ENCODE measurements at places on chromosomes 3 and 15.

DNA sequence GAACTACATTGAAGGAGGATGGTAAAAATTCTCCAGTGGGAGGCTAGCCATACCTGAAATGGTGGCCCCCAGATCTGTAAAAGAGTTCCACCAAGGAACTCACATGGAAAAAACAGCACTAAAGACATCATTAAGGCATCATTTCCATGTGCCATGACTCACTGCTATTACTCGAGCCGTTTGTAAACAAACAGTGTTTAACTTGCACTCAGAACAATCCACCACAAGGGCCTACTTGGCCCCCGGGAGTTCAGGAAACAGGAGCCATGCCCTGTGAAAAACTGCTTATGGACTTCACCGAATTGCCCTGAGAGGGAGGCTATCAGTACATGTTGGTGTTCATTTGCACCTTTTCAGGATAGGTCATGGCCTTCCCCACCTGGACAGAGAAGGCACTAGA is 18.2 kb downstream of the CCR4 start:
- no peak for DNase-seq

DNA sequence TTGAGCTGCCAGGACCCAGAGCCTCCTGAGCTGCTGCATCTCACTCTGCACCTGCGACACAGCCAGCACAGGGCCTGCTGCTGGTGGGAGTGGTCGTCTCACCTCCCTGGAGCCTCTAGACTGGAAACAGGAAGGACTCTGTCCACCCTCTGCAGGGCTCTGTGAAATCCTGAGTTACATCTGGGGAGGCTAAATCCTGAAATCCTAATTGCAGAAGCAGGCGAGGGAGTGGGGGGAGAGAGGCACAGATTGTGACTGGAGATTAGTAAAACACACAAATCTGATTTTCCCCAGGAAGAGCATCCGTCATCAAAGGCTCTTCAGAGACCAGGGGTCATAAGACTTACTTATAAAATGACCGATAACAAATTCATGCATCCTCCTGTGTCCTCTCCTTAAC is 31.6 kb upstream of the GABRG3 start:
- DNase-seq = no peak

DNA sequence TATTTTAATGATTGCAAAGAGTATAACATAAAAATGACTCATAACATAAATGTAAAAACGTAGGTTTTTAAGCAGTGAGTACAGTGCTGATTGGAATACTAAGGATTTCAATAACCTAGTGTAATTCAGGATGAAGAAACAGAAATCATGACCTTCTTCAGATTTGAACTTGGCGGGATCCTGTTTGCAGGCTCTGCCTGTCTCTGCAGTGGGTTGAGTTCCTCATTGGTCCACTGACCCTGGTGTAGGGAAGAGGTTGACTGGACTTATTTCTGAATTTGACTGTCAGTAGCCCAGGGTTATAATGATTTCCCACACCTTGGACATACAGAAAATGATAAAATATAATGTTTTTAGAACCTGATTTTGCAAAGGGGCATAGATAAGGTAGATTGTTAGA is 171.7 kb downstream of the FNDC3B start:
- no peak for DNase-seq

- no peak for DNase-seq
Measured at GRCh38 chr15:66789029-66790025, 87.3 kb downstream of the SMAD6 start.

GRCh38 chr3:122920986-122921385 is 106.6 kb downstream of the SEMA5B start:
- DNase-seq = no peak

DNA sequence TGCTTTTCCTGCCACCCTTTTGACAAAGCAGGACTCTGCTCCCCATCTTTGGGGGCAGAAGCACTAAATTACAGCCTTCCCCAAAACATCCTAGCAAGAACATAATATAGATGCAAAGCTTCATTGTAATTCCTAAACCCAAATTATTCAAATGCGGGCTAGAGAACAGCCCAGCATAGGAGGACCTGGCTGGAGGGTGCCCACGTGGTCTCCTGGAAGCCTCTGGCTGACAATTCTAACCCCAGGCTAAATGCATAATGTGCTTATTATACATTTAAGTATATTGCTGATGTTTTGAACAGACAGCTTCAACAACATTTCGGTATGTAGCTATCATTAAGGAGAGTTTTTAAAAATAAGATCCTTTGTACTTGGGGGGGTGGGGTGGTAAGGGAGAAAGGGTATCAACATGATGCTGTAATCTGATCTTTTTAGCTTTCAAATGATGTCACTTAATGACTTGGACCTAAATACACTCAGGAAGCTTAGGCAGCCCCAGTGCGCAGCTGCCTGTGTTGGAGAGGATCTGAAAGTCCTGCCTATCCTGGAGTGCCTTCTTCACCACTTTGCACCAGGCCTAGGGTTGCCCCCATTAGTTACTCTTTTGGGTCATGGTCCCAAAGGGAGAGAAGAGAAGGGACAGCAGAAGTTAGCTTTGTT is 57.2 kb upstream of the USP3 start:
- no peak for DNase-seq

DNA sequence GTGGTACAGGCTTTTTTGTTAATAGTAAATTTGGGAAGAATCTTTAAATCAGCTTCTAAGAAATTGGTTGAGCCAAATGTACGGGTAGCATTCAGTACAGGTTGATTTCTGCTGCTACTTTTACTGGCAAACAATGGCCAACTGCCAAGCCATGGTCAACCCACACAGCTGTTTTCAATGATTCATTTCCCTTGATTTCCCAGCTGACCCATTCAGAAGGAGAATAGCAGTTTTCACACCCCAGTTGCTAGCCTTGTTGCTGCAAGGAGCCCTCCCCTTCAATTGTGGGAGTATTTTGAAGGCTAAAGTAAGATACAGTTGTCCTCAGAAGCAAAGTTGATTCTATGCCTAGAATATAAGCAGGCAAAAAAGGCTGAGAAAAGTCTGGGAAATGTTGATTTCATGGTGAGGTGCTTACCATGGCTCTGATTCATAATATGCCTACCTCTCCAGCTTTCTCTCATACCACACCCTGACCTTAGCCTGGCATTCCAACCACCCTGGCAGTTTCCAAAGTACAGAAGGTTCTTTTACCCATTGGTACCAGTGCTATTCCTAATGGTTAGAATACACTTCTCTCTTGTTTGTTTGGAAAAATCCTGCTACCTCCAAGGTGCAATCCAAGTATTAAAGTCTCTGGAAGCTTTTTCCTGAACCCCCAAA is 320.3 kb upstream of the TGFBR2 start:
- DNase-seq = peak; percentile 3

DNA sequence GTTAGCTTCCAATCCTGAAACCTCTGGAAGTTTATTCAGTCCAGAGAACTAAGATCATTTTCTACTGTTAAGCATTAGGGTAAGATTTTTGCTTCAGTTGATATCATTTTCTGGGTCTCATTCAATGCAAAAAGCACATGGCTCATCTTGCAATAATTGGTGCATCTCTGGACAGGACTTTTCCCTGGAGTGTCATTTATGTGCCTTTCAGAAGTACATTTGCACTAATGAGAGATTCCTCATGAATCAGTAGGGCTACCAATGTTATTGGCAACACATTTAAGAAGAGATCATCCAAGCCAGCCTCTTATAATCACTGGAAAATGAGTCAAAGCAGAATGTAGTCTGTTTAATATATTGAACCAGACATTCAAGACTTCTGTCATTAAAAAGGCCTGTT is 224.2 kb upstream of the CHRNA7 start:
- DNase-seq = no peak

DNA sequence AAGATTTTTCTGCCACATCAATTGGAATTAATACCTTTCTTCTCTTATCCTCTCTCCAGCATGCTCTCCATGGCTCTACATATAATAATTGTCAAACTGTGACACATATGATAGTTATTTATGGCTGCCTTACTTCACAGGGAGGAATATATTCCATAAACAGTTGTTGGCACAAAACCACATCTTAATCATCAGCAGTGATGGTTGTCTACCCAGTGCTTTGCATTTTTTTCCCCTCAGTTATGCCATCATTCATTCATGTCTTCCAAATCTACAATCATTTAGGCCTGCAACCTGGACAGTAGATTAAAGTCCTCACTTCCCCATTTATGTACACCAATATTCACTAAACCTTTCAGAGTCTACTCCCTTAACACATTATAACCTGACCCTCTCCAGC is 107.7 kb downstream of the THRB start:
- DNase-seq = no peak

DNA sequence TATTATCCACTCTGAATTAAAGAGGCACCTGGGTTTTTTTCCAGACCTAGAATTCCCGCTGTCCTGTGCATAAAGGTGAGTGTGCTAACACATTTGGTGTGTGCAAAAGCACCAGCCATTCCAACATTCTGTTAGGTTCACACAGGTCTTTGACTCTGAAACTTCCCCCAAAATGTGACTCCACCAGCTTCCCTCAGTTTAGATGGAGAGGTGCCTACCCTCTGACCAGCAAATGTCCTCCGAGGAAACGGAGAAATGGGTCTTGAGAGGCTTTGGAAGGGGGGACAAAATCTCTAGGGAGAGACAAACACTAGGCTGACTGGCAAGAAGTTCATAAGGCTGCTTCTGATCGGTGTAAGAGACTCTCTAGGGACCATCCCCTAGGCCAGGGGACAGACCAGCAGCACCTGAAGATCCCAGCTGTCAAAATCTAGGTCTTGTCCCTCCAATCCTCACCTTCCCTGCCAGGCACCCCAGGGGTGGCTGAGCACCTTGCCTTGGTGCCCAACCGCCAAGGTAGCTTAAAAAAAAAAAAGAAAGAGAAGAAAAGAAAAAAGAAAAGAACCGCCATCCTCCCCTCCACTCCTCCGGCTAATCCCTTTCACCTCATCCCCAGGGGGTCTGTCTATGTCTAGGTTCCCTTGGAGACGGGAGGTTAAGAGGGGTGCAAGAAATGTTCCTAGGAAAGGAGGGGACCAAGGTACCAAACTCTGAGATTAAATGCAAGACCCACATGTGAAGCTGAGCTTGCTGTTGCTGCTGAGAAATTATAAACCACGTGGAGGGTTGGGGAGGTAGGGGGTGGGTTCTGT is 2.0 kb upstream of the MECOM start:
- DNase-seq = no peak

DNA sequence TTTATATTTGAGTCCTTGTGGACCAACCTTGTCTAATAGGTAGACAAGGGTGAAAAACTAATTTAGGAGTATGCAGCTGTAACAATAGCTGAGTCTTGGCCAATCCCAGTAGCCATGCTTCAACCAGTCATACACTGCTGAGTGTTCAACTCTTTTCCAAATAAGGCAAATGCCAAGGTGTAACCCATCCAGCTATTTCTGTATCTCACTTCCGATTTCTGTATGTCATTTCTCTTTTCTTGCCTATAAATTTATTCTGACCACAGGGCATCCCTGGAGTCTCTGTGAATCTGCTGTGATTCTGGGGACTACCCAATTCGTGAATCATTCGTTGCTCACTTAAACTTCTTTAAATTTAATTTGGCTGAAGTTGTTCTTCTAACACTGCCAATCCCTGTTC is 93.2 kb downstream of the MAGI1 start:
- no peak for DNase-seq

GRCh38 chr3:72093270-72093991 is 308.5 kb upstream of the PROK2 start:
- DNase-seq = no peak

All from stimulated activated CD8-positive, alpha-beta memory T cell treated with anti-CD3 and anti-CD28 coated beads, Interleukin-2, amount 100 ng/mL, for 48 hours (primary cell).